AG10803 (cell line): ENCODE measurements at places on chromosomes 7 and 10.

- DNase-seq: no peak
Observed at GRCh38 chr7:150586068-150586784, 19.0 kb downstream of the GIMAP4 start.

- no peak for DNase-seq
Observed at GRCh38 chr10:63247771-63248170, 114.6 kb downstream of the NRBF2 start.

- no peak for DNase-seq
Observed at GRCh38 chr10:113038183-113038582, 88.1 kb downstream of the TCF7L2 start.

DNA sequence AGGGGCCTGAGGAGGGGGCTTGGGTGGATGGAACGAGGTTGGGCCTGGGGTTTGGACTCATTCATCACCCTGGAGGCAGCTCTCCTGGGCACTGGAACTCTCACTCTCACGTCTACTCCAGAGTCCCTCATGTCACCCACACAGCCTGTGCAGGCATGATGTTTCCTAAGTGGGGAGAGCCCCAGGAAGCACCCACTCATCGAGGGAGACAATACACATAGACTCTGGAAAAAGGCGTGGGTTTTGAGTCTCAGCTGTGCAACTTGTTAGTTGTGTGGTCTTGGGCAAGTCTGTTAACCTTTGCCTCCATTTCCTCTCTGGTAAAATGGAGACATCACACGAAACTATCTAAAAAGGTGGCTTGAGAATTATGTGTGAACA is 25.9 kb upstream of the RBM20 start:
- DNase-seq: no peak

GRCh38 chr7:149500910-149501309 is 3.3 kb upstream of the ZNF746 start:
- DNase-seq: no peak
